Subcutaneous preadipocyte (primary cell): ENCODE measurements at places on chromosomes 7 and 10. TPM values are rescaled to one million over a fixed set of nuclear protein-coding genes. Genes with fewer than 3 reads are reported as not detected.

The SH2D4B gene
- total RNA-seq: not detected in 2 replicates

The FFAR4 gene
- total RNA-seq: not detected in 2 replicates

The RNLS gene
- total RNA-seq: 10.8 and 14.0 TPM in 2 replicates

The VIM gene
- total RNA-seq: 10,637 and 10,816 TPM in 2 replicates

The IFT22 gene
- total RNA-seq: 18.0 and 23.5 TPM in 2 replicates

The SEMA3C gene
- 118 and 191 TPM in 2 replicates for total RNA-seq

The PON2 gene
- 38.5 and 41.2 TPM in 2 replicates for total RNA-seq

The PNLIP gene
- total RNA-seq: not detected in 2 replicates

The NEBL gene
- total RNA-seq: 0.20 and 1.1 TPM in 2 replicates

The MRLN gene
- total RNA-seq: not detected in 2 replicates

The ADAM8 gene
- 0.73 and 1.4 TPM in 2 replicates for total RNA-seq

The LAMB1 gene
- total RNA-seq: 423 and 487 TPM in 2 replicates

The ERVW-1 gene
- not detected in 2 replicates for total RNA-seq

The DDC gene
- total RNA-seq: not detected in 2 replicates

The GLRX3 gene
- total RNA-seq: 86.0 and 88.8 TPM in 2 replicates

The VWDE gene
- total RNA-seq: under 0.01 TPM in 1 of 2 replicates, not detected in the other

The SPDYE1 gene
- total RNA-seq: under 0.01 TPM in 1 of 2 replicates, not detected in the other

The NUTM2B gene
- total RNA-seq: 0.20 and 0.73 TPM in 2 replicates

The COBL gene
- total RNA-seq: under 0.01 TPM in 1 of 2 replicates, not detected in the other

The HOXA3 gene
- total RNA-seq: 3.7 and 6.1 TPM in 2 replicates

The AEBP1 gene
- total RNA-seq: 66.3 and 81.6 TPM in 2 replicates

The GSTO1 gene
- total RNA-seq: 260 and 309 TPM in 2 replicates

The CFAP70 gene
- total RNA-seq: 0.39 and 0.73 TPM in 2 replicates

The GBX1 gene
- not detected in 2 replicates for total RNA-seq

The SEMA4G gene
- total RNA-seq: 0.59 and 1.1 TPM in 2 replicates

The PON1 gene
- not detected in 2 replicates for total RNA-seq

The WNT16 gene
- total RNA-seq: under 0.01 and 0.59 TPM in 2 replicates

The FAM25A gene
- not detected in 2 replicates for total RNA-seq

The CALHM1 gene
- total RNA-seq: not detected in 2 replicates

The GIMAP2 gene
- total RNA-seq: 1.4 and 1.5 TPM in 2 replicates

The CROT gene
- 7.6 and 12.5 TPM in 2 replicates for total RNA-seq

The NPFFR1 gene
- not detected in 2 replicates for total RNA-seq

The TAS2R41 gene
- not detected in 2 replicates for total RNA-seq
